ENCODE measurements at places on chromosomes 1 and 21. TPM values are rescaled to one million over a fixed set of nuclear protein-coding genes. Genes with fewer than 3 reads are reported as not detected.

RGS7 gene
- total RNA-seq, result not detected

TAS1R1 gene
- total RNA-seq, result not detected

PLA2G2C gene
- total RNA-seq, result not detected

NBPF1 gene
- 5.5 TPM for total RNA-seq

DMRTA2 gene
- 0.08 TPM for total RNA-seq

RNASEL gene
- total RNA-seq, result 4.1 TPM

DNA sequence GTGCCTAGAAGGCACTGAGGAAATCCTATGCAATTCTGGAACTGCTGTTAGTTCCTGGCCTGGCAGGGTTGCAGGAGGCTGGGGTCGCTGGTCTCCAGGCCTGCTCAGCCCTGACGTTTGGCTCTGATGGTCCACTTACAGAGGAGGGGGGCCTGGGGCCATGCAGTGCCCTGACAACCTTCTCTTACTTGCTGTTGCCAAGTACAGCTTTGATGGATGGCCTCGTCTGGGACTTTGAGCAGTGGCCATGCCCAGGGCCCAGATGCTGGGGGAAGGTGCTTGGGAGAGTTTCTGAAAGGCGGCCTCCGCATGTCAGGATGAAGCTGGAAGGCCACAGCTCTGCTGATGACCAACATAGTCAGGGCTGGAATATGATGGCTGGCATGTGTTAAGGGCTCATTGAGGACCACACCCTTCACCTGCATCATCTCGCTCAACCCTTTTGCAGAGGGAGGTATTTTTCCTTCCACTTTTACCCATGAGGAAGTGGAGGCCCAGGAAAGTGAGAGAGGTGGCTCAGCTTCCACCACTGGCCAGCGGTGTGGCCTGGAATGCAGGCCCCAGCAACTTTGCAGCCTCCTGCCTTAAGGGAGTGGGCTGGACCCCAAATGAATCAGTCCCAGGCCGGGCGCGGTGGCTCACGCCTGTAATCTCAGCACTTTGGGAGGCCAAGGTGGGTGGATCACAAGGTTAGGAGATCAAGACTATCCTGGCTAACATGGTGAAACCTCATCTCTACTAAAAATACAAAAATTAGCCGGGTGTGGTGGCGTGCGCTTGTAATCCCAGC is 34.7 kb upstream of the LRRC3 start:
- no peaks in the 10 kb centered on the region for H3K4me1 ChIP-seq
- peaks cover 7% of the 10 kb centered on the region for H3K36me3 ChIP-seq
- no peak overlapping the region for H3K4me3 ChIP-seq
- no peaks in the 10 kb centered on the region for H3K27me3 ChIP-seq
- H3K27ac ChIP-seq, result no peak overlapping the region
- DNase-seq, result no peak

Measured in activated naive CD8-positive, alpha-beta T cell treated with anti-CD3 and anti-CD28 coated beads for 36 hours (primary cell).